Thoracic aorta (tissue), 2 donors: ENCODE measurements at places on chromosomes 13 and 19.
A peak's percentile ranks its signal among the peaks of the same experiment; 100 is the strongest.

DNA sequence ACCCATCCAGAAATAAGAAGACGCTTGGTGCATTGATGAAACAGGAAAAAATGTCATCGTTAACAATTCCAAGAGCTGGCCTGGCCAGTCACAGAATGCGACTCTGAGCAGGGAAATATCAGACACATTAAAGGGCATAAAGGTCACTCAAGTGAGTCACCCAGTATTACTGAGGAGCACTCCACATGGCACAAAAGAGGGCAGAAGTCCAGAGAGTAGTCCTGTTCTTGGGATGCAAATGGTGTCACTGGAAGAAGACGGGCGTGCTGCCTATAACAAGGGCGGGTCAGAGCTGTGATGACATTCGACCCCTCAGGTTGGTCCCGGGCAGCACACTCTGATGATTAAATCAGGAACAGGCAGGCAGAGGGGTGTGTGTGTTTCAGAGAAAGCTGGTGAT is 720.3 kb downstream of the UQCRFS1 start:
- H3K27ac ChIP-seq, result no peak overlapping the region
- H3K36me3 ChIP-seq, result no peaks in the 10 kb centered on the region
- no peak for DNase-seq
- H3K27me3 ChIP-seq, result no peaks in the 10 kb centered on the region
- H3K4me3 ChIP-seq, result no peak overlapping the region

GRCh38 chr19:48616491-48617056 is 1.7 kb upstream of the FAM83E start:
- H3K4me3 ChIP-seq, result no peak overlapping the region
- H3K27ac ChIP-seq, result no peak overlapping the region
- H3K4me1 ChIP-seq, result peaks cover 33% of the 10 kb centered on the region
- peaks cover 23% of the 10 kb centered on the region for H3K36me3 ChIP-seq
- H3K27me3 ChIP-seq, result no peaks in the 10 kb centered on the region

DNA sequence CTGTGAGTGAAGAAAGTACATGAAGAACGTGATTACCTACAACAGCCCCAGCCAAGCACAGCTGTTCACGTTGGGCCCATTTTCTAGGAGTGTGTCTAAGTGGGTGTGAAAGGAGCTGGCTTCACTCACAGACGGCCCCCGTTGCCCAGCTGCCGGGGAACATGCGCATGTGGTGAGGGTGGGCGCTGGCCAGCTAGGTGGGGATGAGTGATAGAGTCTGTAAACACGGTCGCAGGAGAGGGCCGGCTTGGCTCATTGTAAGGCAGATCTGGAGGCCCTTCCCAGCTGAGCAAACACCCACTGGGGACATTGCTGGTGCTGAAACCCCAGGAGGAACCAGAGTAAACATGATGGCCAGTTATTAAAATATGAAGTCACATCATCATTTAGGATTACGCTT is 160.5 kb downstream of the TEX29 start:
- no peak overlapping the region for H3K27ac ChIP-seq
- no peak for DNase-seq
- no peak overlapping the region for H3K4me3 ChIP-seq
- H3K27me3 ChIP-seq, result no peaks in the 10 kb centered on the region
- H3K36me3 ChIP-seq, result no peaks in the 10 kb centered on the region
- no peaks in the 10 kb centered on the region for H3K4me1 ChIP-seq

DNA sequence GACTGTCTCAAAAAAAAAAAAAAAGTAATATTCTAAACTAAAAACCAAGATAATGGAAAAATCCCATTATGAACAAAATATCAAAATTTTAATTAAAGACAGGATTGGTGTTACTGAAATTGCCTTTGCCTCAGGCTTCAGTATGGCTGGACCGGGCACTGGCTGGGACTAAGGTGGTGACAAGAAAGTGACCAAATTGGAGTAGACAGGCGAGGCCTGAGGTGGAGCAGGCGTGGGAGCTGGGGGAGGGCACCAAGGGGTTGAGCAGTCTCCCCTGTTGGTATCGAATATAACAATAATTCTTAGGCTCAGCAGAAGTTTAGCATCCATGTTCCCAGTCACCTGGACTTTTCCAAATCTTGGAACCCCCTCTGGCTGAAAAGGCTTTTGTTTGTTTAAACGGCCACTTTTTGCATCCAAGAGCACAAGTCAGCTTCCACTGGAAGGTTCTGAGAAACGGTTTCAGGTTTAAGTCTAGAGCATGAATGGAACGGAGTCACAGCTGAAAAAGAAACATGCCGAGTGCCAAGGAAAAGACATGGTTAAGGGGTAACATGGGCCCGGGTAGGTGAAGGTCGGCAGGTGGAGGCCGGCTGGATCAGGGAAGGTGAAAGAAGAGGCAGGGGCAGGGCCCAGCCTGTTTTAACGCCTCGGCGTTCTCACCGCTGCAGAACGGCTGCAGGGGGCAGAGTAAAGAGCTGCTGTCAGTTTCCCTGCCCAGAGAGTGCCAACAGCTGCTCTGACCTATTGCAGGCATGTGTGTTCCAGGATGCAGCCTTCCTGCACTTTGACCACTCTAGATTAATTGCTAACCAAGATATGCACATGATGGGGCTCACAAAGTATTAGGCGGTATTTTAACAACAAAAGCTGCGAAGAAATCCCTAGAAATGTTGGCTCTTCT is 104.4 kb downstream of the TM9SF2 start:
- DNase-seq, result no peak
- H3K27me3 ChIP-seq, result no peaks in the 10 kb centered on the region
- H3K4me1 ChIP-seq, result peaks cover 7% of the 10 kb centered on the region
- H3K27ac ChIP-seq, result peak overlapping the region; percentile 65

DNA sequence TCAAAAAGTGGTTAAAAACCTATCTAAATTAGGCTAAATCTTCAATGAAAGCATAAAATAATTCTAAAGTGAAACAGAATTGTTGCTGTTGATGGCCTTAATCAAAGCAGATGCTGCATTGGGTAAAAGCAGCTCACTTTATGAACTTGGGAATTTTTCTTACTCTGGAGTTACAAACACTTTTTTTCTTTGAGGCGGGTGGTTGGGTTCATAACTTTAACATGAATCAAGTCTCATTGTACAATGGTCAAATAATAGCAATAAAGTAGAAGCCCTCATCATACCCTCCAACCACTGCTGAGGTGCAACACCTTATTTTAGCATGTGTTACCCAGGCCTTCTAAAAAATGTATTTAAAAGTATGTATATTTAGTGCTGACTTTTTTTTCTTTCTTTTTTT is 29.1 kb downstream of the NUP58 start:
- H3K27me3 ChIP-seq, result no peaks in the 10 kb centered on the region
- no peaks in the 10 kb centered on the region for H3K4me1 ChIP-seq
- H3K4me3 ChIP-seq, result no peak overlapping the region
- no peak overlapping the region for H3K27ac ChIP-seq

DNA sequence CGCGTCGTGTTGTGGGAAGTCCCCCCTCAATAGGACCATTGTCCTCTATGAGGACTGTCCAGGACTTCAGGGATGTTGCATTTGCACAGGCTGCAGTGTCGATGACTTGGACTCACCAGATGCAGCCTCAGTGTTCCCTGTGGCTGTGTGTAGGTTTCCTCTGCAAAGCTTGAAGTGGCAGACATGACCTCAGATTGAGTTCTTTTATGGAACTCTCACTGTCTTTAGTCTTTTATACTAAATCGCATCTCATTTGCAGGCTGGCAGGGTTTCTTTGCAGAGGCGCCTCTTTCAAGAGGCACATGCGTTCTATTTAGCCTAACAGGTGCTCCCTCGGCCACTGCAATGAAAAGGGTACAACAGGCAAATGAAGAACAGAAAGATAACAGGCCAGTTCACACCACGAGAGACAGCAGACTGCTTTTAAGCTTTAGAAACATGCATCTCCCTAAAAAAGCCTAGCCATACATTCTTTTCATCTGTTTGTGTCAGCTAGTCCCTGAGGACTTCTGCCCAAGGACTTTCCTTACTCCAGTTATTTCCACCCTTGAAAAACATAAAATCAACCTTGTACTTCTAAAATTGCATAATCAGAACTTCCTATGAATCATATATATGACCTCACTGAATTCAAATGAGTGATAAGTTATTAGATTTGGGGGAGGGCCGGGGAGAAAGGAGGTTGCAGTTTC is 118.4 kb downstream of the RAB20 start:
- peaks cover 67% of the 10 kb centered on the region for H3K36me3 ChIP-seq
- peak overlapping the region; percentile 78 for H3K27ac ChIP-seq
- no peak overlapping the region for H3K4me3 ChIP-seq
- H3K4me1 ChIP-seq, result peaks cover 25% of the 10 kb centered on the region
- DNase-seq, result no peak

DNA sequence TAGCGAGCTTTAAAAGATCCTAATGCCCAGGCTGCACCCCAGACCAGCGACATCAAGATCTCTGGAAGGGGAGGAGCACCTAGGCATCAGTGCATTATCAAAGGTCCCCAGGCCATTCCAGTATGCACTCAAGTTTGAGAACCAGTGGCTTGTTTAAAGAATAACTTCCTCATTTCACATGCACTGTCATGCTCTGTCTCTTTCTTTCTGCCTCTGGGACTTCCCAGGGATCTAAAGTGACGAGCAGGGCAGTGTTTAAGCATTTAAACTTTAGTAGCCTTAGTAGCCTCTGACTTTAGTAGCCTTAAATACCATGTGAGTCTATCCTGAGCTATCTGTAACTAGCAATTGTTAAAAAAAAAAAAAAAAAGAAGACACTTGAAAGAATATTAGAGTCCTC is 8.9 kb upstream of the FARP1 start:
- H3K4me3 ChIP-seq, result no peak overlapping the region
- DNase-seq, result no peak
- H3K27me3 ChIP-seq, result no peaks in the 10 kb centered on the region

GRCh38 chr13:99639126-99639525 is 137.9 kb downstream of the TM9SF2 start:
- no peaks in the 10 kb centered on the region for H3K36me3 ChIP-seq
- no peak for DNase-seq
- peaks cover 6% of the 10 kb centered on the region for H3K4me1 ChIP-seq
- H3K27ac ChIP-seq, result no peak overlapping the region

DNA sequence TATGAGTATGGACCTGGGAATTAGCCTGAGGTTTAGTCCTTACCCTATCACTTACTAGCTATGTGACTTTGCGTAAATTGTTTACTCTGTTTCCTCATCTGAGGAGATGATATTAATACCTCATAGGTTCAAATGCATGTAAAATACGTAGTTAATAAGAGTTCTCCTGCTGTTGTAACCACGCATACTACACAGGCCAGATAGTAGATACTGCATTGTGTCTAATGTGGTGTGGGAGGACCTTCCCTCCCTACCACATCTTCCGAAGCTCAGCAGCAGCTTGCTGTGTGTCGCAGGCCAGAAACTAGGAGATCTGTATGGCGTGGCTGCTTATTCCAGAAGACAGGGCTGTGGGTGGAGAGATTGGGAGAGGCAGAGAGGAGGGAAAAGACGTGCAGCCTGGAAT is 23.0 kb downstream of the GTF2F2 start:
- no peak overlapping the region for H3K4me3 ChIP-seq
- H3K27me3 ChIP-seq, result no peaks in the 10 kb centered on the region
- DNase-seq, result no peak

DNA sequence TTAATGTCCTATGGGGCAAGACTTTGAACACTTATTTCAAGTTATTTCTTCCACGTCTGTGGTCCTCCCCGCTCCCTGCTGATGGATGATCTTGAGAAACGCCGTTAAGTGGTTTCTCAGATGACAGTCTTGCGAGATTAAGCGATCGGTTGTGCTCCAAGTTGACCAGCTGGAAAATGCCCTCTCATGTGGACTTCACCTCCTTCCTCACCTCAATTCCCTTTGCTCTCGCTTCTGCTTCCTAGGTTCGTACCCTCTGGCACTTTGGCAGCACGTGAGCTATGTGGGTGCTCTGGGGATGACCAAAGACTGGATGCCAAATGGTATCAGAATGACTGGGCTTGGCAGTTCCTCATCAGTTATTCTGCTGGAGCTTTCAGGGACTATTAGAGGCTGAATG is 480.0 kb downstream of the ZNF536 start:
- H3K4me1 ChIP-seq, result no peaks in the 10 kb centered on the region
- H3K27me3 ChIP-seq, result no peaks in the 10 kb centered on the region
- no peak overlapping the region for H3K4me3 ChIP-seq
- no peak for DNase-seq
- H3K36me3 ChIP-seq, result no peaks in the 10 kb centered on the region

- no peaks in the 10 kb centered on the region for H3K27me3 ChIP-seq
- no peaks in the 10 kb centered on the region for H3K4me1 ChIP-seq
- no peak overlapping the region for H3K4me3 ChIP-seq
- DNase-seq, result no peak
- H3K36me3 ChIP-seq, result no peaks in the 10 kb centered on the region
Observed at GRCh38 chr19:46537136-46538097, 41.8 kb upstream of the PNMA8B start.
